ACHN (cell line): ENCODE measurements at places on chromosomes 11 and 22.

DNA sequence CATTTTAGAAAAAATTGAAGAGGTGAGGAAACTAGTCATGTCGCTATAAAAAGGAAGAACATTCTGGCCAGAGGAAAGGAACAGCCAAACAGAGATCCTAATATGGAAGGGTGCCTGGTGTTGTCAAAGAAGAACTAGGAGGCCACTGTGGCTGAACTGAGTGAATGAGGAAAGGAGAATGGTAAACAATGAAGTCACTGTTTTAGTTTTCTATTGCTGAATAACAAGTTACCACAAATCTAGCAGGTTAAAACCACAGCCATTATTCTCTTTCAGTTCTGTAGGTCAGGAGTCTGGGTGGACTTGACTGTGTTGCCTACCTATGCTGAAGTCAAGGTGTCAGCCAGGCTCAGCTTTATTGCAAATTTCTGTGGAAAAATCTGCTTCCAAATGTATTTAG is 549.3 kb upstream of the CCDC90B start:
- DNase-seq, result no peak

DNA sequence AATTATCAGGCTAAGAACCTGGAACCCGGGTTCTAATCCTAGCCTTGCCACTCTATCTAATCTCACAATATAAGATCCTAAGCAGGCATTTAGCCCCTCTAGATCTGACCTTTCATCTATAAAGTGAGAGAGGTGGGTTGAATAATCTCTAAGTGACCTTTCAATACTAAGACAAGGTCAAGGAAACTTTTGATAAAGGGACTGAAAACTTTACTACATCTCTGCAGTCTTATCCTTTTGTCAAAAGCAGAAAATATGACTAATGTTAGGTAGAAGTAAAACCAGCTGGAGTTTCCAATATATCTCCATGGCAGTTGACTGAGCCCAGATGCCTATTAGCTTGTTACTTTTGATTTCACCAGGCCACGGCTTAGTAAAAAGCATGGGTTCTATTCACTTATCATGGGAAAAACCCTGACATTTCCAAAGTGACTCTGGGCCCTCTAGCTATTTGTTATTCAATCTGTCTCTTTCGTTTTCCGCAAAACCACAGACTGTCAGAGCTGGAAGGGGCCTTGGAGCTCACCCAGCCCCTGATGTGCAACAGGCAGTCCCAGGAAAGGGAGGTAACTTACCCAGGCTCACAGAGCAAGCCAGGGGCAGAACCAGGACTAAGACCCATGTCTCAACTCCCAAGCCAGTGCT is 75.8 kb downstream of the RAB30 start:
- no peak for DNase-seq

DNA sequence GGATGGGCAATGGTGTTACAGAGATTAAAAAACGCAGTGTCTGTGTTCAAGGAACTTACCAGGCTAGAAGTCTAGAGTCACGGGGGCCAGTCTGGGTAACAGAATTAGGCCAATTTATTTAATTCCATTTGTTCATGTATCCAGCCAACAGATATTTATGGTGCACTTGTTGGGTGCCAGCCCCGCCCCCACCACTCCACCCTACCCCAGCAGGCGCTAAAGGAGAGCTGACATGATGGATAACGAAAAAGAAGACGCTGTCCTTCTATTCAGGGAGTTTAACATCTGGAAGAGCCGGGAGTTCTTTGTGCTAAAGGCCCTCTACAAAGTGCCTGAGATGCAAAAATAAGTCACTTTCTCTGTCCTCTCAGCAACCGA is 1.1 kb upstream of the BMAL1 start:
- no peak for DNase-seq

DNA sequence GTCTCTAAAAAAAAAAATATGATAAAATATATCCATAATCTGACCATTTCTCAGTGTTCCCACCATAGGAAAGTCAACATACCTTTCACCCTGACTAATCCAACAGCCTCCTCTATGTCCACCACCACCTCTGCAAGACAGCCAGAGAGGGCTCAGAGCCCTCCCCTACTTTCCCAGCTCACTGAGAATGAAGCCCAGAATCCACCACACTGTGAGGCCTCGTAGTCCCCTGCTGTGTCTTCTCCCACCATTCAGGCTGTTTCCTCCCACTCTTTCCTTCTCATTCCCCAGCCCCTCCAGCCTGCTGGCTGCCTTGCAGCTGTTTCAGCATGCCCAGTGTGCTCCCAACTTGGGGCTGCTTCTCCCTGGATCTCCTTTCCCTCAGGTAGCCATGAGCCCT is 27.0 kb downstream of the SGSM3 start:
- DNase-seq, result no peak

- no peak for DNase-seq
Measured at GRCh38 chr11:59009661-59010060, 70.4 kb downstream of the GLYATL1 start.

GRCh38 chr22:35457729-35458546 is 58.0 kb downstream of the MCM5 start:
- DNase-seq, result no peak

GRCh38 chr11:124200671-124201070 is 17.5 kb downstream of the OR10D3 start:
- no peak for DNase-seq

GRCh38 chr22:20968281-20968977 is 1.4 kb downstream of the AIFM3 start:
- no peak for DNase-seq

- peak; percentile 55 for DNase-seq
Measured at GRCh38 chr11:86676533-86677154, 4.2 kb upstream of the ME3 start.

DNA sequence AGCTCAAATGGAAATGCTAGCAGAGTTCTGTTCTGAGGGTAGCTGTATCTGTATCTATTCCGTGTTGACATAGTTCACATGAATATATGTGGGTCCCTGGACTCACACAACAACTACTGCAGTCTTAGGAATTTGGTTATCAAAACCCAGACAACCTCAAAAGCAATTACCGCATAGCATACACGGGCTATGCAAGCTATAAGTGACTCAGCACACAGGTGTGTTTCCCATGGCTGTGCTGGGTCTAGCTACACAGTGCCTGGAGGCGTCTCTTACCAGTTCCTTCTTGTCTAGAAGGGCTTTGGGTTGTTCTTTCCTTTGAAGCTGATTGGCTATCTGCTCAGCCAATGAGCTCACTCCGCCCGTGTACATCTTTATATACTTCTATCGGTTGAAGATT is 98.2 kb upstream of the BID start:
- DNase-seq, result no peak

- DNase-seq, result no peak
Measured at GRCh38 chr11:12691473-12691872, 17.3 kb downstream of the TEAD1 start.

DNA sequence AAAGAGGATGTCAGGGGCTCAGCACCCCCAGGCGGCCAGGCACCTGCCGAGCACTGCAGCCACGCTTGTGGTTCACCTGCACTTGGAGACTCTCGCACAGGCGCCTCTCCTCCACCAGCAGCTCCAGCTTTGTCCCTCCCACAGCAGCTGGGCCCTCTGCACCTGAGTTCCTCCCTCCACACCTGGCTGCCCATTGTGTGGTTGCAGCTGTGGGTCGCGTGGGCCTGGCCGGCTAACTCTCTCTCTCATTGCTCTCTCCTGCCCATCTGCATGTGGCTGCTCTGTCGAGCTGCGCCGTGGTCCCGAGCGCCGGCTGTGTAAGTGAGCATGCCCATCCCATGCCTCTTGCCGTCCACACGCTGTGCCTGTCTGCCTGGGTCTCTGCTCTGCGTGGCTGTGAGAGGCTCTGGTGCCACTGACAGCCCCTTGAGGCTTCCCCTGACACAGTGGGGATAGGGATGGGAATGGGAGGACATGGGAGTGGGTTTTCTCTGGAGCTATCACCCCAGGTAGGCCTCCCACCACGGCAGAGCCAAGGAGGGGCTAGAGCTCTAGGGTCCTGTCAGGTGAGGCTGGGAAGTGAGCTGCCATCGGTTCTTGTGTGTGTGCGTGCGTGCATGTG is 8.5 kb upstream of the ACR start:
- DNase-seq, result no peak

GRCh38 chr11:44915621-44916020 is 35.1 kb downstream of the TP53I11 start:
- DNase-seq, result no peak

DNA sequence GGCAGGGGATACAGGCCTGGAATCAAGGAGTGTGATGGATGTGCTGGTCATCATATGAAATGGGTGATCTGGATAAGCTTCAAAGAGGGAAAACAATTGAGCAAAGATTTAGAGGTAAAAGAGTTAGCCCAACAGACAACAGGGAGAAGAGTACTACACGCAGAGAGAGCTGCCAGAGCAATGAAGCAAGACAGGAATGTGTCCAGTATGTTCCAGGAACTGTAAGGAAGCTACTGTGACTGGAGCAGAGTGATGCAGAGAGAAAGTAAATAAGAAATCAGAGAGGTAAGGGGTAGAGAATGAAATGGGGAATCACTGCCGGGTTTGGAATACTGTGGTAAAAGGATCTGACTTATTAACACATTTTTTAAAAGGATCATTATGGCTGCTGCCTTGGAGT is 255.1 kb downstream of the DCDC1 start:
- peak; percentile 8 for DNase-seq

- DNase-seq, result no peak
Measured at GRCh38 chr11:35388061-35388460, 31.3 kb downstream of the SLC1A2 start.

DNA sequence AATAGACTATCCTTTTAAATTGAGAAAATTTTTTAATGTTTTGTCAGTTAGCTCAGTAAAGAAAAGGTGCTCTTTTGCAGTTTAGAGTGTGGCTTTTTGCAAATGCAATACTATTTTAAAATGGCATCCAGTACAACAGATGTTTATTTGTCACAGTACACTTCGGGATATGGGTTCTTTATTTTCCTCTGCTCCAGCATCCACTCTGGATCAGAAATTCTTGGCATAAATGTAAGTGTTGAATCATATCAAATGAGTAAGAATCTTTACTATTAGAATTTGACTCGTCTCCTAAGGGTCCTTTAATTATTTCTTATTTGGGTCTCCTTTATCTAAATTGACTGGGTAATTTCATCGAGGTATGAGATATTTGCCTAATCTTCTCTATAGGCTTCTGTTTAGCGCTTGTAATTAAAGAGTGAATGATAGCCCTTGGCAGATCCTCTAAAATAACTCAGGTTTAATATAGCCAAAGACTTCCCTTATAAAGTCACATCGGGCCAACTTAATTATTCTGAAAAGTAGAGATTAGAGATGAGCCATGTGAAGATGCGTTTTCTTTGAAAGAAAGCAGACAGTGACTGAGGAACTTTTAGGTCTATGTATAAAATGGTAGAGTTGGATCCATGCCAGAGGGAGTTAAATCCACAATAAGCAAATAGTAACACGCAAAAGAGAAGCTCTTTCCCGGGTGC is 132.7 kb downstream of the CASP12 start:
- DNase-seq, result no peak

DNA sequence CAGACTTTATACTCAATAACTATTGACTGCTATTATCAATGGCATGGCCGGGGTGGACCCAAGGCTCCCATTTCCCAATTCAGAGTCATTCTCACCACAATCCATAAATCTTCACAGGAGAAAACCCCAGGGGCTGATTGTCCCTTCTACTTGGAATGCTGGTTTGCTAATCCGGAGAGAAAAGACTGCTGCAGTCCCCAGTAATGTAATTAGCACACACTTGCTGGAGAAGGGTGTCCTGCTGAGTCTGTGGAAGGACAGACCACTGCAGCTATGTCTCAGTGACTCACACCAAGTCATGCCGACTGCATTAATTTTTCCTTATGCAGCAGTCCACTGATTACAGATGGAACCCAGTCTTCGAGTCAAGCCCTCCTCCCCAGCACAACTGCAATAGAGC is 5.9 kb upstream of the ETS1 start:
- DNase-seq, result no peak

DNA sequence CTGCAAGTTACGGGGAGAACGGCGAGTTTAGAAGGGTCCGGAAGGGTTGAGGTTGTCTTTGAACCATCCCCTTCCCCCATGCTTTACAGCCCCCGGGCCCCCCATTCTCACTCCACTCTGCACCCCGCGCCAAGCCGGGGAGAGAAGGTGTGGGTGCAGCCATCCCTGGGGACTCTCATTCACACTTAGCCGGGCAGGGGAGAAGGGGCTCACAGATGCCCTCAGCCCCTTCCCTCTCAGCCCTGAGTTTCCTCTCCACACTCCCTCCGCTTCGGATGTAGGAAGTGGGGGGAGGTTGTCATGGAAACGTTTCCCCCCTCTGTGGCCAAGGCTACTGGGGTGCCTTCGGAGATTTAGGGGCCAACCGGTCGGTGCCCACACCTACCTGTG is 334 bp downstream of the CADM1 start:
- no peak for DNase-seq

- no peak for DNase-seq
Measured at GRCh38 chr11:32874132-32874531, 18.5 kb upstream of the QSER1 start.
